ENCODE measurements at places on chromosomes 2 and 18. TPM values are rescaled to one million over a fixed set of nuclear protein-coding genes. Genes with fewer than 3 reads are reported as not detected.
A peak's percentile ranks its signal among the peaks of the same experiment; 100 is the strongest.

- H3K4me3 ChIP-seq, result no peak overlapping the region
- peak; percentile 41 for DNase-seq
- peaks cover 31% of the 10 kb centered on the region for H3K27me3 ChIP-seq
- H3K36me3 ChIP-seq, result no peaks in the 10 kb centered on the region
- H3K4me1 ChIP-seq, result peaks cover 7% of the 10 kb centered on the region
These were observed 105.4 kb downstream of the ACKR3 start for GRCh38 chr2:236675051-236675450.

GRCh38 chr2:1607971-1608688 is 136.2 kb downstream of the PXDN start:
- no peak for DNase-seq
- H3K36me3 ChIP-seq, result no peaks in the 10 kb centered on the region
- no peak overlapping the region for H3K4me3 ChIP-seq

- peaks cover 41% of the 10 kb centered on the region for H3K36me3 ChIP-seq
- no peak overlapping the region for H3K27ac ChIP-seq
- H3K4me3 ChIP-seq, result no peak overlapping the region
- H3K27me3 ChIP-seq, result no peaks in the 10 kb centered on the region
- no peak for DNase-seq
These were observed 126.0 kb downstream of the ZNF236 start for GRCh38 chr18:76948345-76948744.

DNA sequence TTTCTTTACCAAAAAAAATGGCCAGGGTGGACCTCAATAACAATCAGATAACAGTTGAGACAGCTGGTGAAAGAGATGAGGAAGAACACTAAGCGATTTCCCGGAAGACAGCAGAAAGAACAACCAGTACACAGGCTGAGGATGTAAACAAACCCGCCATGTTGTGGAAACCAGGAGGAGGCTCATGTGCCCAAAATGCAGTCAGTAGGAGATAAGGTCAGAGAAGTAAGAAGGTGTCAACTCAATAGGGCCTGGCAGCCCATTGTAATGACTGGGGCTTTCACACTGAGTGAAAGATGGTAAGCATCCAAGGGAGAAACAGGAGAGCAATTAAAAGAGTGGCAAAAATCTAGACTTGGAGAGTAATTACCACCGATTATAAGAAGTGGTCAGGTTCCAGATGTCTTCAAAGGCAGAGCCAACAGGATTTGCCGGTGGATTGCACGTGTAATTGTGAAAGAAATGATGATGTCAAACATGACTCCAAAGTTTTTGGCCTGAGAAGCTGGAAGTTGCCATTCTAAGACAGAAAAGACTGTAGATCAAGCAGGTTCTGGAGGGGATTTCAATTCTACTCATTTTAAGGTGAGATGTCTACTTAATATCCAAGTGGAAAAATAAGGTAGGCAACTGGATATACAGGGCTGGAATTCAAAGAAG is 77.7 kb upstream of the CYP1B1 start:
- H3K36me3 ChIP-seq, result no peaks in the 10 kb centered on the region
- no peak overlapping the region for H3K27ac ChIP-seq
- no peak for DNase-seq
- H3K4me1 ChIP-seq, result peaks cover 3% of the 10 kb centered on the region
- H3K4me3 ChIP-seq, result no peak overlapping the region

- H3K27ac ChIP-seq, result no peak overlapping the region
- H3K27me3 ChIP-seq, result no peaks in the 10 kb centered on the region
- H3K36me3 ChIP-seq, result no peaks in the 10 kb centered on the region
- DNase-seq, result no peak
- H3K4me3 ChIP-seq, result no peak overlapping the region
These were observed 277.0 kb upstream of the ZEB2 start for GRCh38 chr2:144796936-144797335.

DNA sequence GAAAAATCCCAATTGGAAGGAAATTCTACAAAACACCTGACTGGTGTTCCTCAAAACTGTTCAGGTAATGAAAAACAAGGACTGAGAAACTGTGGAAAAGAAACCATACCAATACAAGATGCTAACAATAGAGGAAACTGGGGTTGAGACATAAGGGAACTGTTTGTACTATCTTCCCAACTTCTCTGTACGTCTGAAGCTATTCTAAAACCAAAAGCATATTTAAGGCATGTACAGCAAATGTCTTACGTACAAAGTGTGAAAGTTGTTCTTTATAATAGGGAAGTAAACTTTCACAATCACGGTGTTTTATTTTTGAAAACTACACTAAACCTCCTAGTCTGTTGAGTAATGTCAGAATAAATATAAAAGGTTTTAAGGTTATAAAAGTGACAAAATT is 776.1 kb upstream of the RAB6C start:
- H3K36me3 ChIP-seq, result no peaks in the 10 kb centered on the region
- H3K4me1 ChIP-seq, result no peaks in the 10 kb centered on the region
- H3K27me3 ChIP-seq, result no peaks in the 10 kb centered on the region
- H3K27ac ChIP-seq, result no peak overlapping the region

GRCh38 chr2:127196998-127197397 is 23.1 kb downstream of the CYP27C1 start:
- no peak overlapping the region for H3K27ac ChIP-seq
- H3K4me1 ChIP-seq, result peaks cover 26% of the 10 kb centered on the region
- no peak overlapping the region for H3K4me3 ChIP-seq
- no peak for DNase-seq
- peaks cover 2% of the 10 kb centered on the region for H3K36me3 ChIP-seq

GRCh38 chr18:8744656-8745055 is 39.3 kb downstream of the MTCL1 start:
- no peak for DNase-seq
- H3K27me3 ChIP-seq, result no peaks in the 10 kb centered on the region
- H3K36me3 ChIP-seq, result peaks cover 9% of the 10 kb centered on the region
- peaks cover 4% of the 10 kb centered on the region for H3K4me1 ChIP-seq

DNA sequence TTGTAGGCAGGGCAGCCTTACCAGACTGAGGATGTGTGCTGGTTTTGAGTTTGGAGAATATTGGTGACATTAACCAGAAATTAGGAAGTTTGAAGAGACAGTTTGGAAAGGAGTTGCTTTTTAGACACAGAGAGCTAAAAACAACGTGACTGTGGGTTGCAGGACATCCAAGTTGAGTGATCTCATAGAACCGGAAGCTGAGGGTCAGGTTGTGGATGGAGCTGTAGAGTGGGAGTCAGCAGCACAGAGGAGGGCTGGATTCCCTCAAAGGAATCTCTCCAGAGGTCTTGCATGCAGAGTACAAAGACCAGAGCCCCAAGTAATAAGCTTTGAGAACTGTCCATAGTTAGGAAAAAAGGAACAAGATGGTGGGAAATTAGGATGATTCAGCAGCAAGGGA is 9.3 kb downstream of the MAPRE3 start:
- H3K4me1 ChIP-seq, result peaks cover 7% of the 10 kb centered on the region
- no peak for DNase-seq
- H3K27me3 ChIP-seq, result peaks cover 4% of the 10 kb centered on the region
- no peaks in the 10 kb centered on the region for H3K36me3 ChIP-seq

DNA sequence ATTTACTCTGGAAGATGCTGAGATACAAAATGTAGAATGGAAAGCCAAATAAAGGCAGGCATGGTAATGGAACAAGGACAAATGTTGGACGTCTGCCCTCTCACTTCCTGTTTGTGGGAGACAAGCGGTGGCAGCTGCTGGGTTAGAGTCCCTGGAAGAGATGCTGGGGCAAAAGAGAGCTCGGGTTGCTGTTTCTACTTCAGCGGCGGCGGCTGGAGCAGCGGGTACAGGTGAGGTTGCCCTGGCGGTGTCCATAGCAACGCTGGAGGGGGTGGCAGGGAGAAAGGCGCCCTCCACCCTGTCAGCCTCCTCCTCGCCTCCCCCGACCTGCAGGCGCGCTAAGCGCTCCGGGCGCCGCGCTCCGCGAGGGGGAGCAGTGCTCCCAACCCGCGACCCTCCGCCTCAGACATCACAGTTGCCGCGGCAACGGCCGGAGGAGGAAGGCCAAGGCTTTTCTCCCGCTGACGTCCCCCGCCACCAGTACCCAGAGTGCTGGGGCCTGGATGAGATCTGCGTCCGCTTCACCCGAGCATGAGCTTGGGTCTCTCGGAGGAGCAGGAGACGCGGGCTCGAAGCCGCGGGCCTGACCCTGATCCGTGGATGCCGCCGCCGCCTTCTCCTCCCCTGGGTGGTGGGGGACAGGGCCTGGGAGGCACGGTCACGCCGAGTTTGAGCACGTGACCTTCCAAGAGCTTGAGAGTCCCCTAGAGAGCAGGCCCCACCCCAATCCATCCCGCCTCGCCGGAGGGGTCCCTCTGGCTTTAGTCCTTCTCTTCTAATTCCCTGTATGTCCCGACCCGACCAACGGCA is 65.6 kb downstream of the NOL4 start:
- H3K27ac ChIP-seq, result peak overlapping the region; percentile 9
- H3K36me3 ChIP-seq, result no peaks in the 10 kb centered on the region
- peaks cover 9% of the 10 kb centered on the region for H3K4me1 ChIP-seq
- peaks cover 9% of the 10 kb centered on the region for H3K27me3 ChIP-seq
- DNase-seq, result peak; percentile 80
- peak overlapping the region; percentile 32 for H3K4me3 ChIP-seq

- no peak overlapping the region for H3K27ac ChIP-seq
- peaks cover 6% of the 10 kb centered on the region for H3K4me1 ChIP-seq
- no peaks in the 10 kb centered on the region for H3K36me3 ChIP-seq
- H3K27me3 ChIP-seq, result no peaks in the 10 kb centered on the region
- no peak overlapping the region for H3K4me3 ChIP-seq
- peak; percentile 8 for DNase-seq
These were observed 62.2 kb downstream of the SPIRE1 start for GRCh38 chr18:12595571-12596255.

DNA sequence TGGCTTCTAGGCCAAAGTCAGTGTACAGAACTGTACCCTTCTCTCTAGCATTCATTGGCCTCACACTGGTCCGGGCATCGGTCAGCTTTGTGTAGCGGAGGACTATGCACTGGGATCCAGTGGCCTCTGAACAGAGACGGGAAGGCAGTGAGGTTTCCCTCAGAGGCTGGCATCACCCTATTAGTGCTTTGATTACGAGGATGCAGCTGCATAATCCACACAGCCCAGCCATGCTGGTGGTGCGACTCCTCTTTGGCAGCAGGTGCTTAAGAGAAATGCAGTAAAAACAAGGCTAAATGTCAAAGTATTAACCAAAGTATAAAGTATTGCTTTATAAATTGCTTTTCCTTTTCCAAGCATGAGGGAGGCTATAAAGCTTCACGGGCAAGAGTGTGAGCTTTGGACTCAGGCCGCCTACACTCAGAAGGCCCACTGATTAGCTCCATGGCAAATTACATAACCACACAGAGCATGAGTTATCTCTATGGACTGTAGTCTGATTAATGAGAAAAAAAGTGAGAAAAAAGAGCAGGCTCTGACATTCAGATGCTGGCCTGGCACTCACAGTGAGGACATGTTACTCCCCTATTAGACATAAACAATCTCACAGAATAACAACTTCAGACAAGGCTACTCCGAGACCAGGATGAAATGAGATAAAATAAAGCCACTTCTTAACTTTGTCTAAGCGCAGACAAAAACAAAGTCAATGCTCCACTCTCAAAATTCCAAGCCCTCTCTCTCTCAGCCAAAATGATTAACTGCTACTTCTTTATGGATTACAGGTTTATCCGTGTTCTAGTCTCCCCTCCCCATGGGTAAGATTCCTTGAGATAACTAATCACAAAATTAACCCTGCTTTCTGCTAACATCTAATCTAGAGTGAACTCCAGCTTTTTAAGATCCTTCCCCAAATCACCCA is 6.4 kb upstream of the CRYGC start:
- no peaks in the 10 kb centered on the region for H3K27me3 ChIP-seq
- H3K4me1 ChIP-seq, result no peaks in the 10 kb centered on the region
- no peaks in the 10 kb centered on the region for H3K36me3 ChIP-seq
- H3K27ac ChIP-seq, result no peak overlapping the region
- DNase-seq, result no peak

ALPP gene
- total RNA-seq, result 0.09 TPM

SPATA3 gene
- not detected for total RNA-seq

VWA3B gene
- 0.13 TPM for total RNA-seq

HOXD13 gene
- total RNA-seq, result 0.31 TPM

CYRIA gene
- 3.9 TPM for total RNA-seq

SERPINB10 gene
- total RNA-seq, result 0.04 TPM

TDRD15 gene
- total RNA-seq, result not detected

TBR1 gene
- not detected for total RNA-seq
